Neural crest cell (in vitro differentiated cells): ENCODE measurements at places on chromosomes 13 and 19.
A peak's percentile ranks its signal among the peaks of the same experiment; 100 is the strongest.

DNA sequence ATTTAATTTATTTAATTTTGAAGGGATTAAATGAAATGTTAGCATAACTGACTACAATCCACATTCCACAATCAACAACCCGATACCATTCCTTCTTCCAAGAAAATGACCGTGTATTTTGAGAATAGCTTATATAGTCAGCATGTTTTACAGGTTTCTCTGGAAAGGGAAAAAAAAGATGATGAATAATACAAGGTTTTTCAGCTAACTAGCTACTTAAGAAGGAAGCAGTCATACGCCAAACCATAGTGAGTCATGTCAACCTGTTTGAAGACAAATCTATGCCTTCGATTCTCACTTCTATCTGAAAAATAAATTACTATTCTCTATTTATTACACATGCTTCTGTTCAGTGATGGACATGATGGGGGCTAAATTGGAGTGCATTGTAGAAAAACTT is 258.6 kb downstream of the EFNB2 start:
- H3K27ac ChIP-seq: no peak overlapping the region
- no peak for DNase-seq
- no peaks in the 10 kb centered on the region for H3K27me3 ChIP-seq

- H3K4me3 ChIP-seq: no peak overlapping the region
- H3K36me3 ChIP-seq: no peaks in the 10 kb centered on the region
- H3K27me3 ChIP-seq: no peaks in the 10 kb centered on the region
- no peak overlapping the region for H3K27ac ChIP-seq
- H3K4me1 ChIP-seq: no peaks in the 10 kb centered on the region
- DNase-seq: no peak
Observed at GRCh38 chr13:88840085-88840484, 1168.9 kb downstream of the SLITRK5 start.

DNA sequence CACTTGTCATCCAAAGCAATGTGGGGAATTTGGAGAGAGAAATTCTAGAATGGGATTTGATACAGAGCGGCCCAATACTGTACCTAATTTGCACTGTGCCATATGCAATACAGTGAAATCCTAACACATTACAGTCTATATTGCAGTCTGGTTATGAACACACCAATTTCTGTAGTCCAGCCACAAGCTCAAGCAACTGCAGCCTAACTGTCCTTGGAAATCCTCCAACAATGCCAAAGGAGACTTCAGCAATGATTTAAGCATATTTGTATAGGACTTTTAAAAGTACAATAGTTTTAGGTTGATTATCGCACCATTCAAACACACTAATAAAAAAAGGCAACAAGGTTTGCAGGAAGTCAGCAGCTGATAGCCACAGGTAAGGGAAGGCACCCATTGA is 17.3 kb downstream of the DIAPH3 start:
- no peak overlapping the region for H3K27ac ChIP-seq
- H3K27me3 ChIP-seq: no peaks in the 10 kb centered on the region
- H3K4me1 ChIP-seq: peaks cover 8% of the 10 kb centered on the region
- no peak overlapping the region for H3K4me3 ChIP-seq
- H3K36me3 ChIP-seq: no peaks in the 10 kb centered on the region

GRCh38 chr19:15123900-15124299 is 16.7 kb downstream of the SYDE1 start:
- H3K27me3 ChIP-seq: peaks cover 2% of the 10 kb centered on the region
- H3K4me3 ChIP-seq: peak overlapping the region; percentile 94
- H3K4me1 ChIP-seq: peaks cover 20% of the 10 kb centered on the region
- H3K36me3 ChIP-seq: peaks cover 7% of the 10 kb centered on the region
- H3K27ac ChIP-seq: no peak overlapping the region

DNA sequence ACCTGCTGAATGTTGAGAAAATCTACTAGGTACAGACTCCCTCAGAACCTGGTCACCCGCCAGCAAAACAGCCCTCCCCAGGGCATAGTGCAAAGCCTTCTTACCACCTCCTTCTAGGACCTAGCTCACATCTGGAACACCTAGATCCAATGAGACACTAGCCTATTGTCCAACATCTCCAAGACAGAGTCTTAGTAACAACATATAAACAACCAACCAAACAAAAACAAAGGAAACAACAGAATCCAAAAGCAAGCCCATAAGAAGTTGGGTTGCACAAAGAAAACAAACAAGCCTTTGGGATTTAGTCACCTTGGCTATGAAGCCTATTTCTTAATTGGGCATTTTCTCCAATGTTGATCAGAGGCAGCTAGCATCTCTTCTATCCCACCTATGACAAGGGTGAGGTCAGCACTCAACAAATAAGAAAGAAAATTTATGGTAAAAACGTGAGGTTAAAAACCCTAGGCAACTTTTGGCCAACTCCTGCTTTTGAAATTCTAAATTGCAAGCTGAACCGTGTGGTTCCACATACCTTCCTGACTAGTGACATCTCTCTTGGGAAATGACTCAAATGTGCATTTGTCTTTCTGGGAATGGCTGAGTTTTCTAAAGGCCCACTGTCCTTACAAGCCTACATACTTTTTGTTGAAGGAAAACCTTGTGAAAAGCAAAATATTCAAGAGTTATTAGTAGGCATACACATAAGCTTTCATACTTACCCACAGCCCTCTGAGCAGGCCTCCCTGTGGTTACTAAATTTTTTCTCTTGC is 66.7 kb downstream of the FAM216B start:
- no peaks in the 10 kb centered on the region for H3K36me3 ChIP-seq
- no peaks in the 10 kb centered on the region for H3K4me1 ChIP-seq
- no peaks in the 10 kb centered on the region for H3K27me3 ChIP-seq
- H3K4me3 ChIP-seq: no peak overlapping the region
- H3K27ac ChIP-seq: no peak overlapping the region

DNA sequence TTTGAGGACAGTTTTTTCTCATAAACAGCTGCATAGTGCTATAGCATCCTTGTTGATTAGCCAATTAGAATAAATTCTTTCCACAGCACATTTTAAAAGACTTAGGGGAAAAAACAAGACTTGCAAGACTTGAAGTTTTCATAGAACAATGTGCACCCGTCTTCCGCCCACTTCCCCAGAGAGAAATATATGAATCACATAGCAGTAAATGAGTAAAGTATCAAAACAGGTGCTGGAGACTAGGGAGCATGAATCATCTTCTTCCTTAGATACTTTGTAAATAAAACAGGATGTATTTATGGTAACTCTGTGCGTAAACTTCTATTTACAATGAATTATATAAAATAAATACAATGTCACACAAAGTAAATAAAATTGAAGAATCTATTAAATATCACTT is 75.1 kb downstream of the COL4A2 start:
- peaks cover 11% of the 10 kb centered on the region for H3K36me3 ChIP-seq
- H3K27me3 ChIP-seq: no peaks in the 10 kb centered on the region

DNA sequence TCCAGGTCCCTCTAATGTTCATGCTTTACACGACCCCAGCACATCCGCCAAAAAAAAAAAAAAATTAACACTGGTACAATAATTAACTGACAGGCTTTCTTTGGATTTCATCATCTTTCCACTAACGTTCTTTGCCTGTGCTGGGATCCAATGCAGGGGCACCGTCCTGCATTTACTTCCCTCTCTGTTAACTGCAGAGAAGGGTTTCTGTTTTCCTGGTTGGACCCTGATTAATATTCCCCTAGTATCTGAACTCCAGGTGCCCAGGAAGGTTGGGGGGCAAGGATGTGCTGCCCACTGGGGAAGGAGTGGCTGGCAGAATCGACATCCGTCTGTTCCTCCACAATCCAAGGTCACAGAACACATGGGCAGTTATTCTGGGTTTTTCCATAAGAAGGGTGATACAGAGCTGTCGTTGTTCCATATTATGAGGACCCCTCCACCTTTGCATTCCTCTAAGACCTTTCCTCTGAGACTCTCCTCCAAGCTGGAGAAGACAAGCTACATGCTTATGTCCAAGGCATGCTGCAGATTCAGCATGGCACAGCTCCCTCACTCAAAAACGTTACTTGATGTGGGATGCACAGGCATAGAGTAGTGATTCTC is 4.5 kb upstream of the LAIR1 start:
- H3K27me3 ChIP-seq: peaks cover 22% of the 10 kb centered on the region
- no peaks in the 10 kb centered on the region for H3K4me1 ChIP-seq
- no peak overlapping the region for H3K27ac ChIP-seq
- DNase-seq: no peak
- no peak overlapping the region for H3K4me3 ChIP-seq

DNA sequence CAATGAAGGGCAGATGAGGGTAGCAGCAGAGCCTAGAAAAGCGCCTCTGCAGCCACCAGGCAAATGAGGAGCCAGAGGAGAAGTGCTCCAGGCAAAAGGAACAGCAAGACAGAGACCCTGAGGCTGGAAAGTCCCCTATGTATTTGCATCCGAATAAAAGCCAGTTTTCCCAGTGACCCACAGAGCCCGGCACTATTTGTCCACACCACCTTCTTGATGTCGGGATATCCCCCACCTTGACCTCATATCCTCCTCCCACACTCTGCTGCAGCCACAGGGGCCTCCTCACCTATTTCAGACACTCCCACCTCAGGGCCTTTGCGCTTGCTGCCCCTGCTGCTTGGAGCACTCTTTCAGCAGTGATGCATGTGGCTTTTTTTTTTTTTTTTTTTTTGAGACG is 6.6 kb downstream of the ATG4D start:
- H3K4me3 ChIP-seq: no peak overlapping the region
- no peaks in the 10 kb centered on the region for H3K4me1 ChIP-seq
- no peaks in the 10 kb centered on the region for H3K27me3 ChIP-seq
- H3K27ac ChIP-seq: no peak overlapping the region

- H3K4me3 ChIP-seq: peak overlapping the region; percentile 66
- H3K27me3 ChIP-seq: no peaks in the 10 kb centered on the region
- peak overlapping the region; percentile 75 for H3K27ac ChIP-seq
- DNase-seq: no peak
- peaks cover 31% of the 10 kb centered on the region for H3K4me1 ChIP-seq
Observed at GRCh38 chr19:49771674-49772139, 4.9 kb downstream of the AP2A1 start.

- no peak overlapping the region for H3K4me3 ChIP-seq
- H3K4me1 ChIP-seq: no peaks in the 10 kb centered on the region
- no peak overlapping the region for H3K27ac ChIP-seq
- peaks cover 3% of the 10 kb centered on the region for H3K36me3 ChIP-seq
Observed at GRCh38 chr19:647566-648284, 8.0 kb downstream of the FGF22 start.

DNA sequence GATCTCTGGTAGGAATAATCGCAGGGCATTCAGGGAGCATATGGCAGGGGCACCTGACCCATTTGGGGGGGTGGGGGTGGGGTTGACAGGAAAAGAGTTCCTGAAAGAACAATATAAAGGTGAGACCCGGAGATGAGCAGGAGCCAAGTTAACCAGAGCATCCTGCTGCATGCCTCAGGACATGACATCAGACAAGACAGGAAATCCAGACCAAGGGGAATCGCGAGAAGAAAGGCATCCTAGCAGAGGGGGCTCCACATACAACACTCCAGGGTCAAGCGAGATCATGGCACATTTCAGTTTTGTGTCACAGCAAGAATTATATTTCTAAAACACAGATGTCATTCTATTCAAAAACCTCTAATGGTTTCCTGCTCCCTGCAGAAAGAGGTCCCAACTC is 393.1 kb downstream of the COG6 start:
- no peaks in the 10 kb centered on the region for H3K4me1 ChIP-seq
- no peak for DNase-seq
- H3K36me3 ChIP-seq: no peaks in the 10 kb centered on the region
- no peak overlapping the region for H3K4me3 ChIP-seq
- no peaks in the 10 kb centered on the region for H3K27me3 ChIP-seq
- no peak overlapping the region for H3K27ac ChIP-seq

DNA sequence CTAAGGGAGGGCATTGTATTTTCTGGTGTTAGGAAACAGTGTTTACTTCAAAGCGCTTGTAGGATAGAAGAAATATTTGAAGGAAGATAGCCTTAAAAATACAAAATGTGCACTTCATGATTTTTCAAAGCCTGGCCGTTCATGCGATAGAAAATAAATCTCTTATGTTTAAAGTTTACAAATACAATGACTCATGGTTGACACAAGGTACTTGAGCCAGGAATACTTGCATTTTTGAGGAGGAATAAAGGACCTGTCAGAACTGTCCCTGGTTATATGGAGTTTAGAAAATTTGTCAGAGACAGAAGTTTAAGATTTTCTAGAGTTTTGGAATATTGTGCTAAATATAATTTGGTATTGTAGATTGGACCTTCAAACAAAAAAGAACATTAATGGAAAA is 1223.2 kb upstream of the SLC10A2 start:
- H3K27me3 ChIP-seq: no peaks in the 10 kb centered on the region
- H3K4me1 ChIP-seq: peaks cover 12% of the 10 kb centered on the region
- H3K36me3 ChIP-seq: no peaks in the 10 kb centered on the region

- H3K36me3 ChIP-seq: peaks cover 2% of the 10 kb centered on the region
- DNase-seq: peak; percentile 20
- no peaks in the 10 kb centered on the region for H3K27me3 ChIP-seq
Observed at GRCh38 chr13:55245005-55245644, 1895.6 kb upstream of the PRR20A start.

GRCh38 chr19:6271251-6271650 is 8.5 kb downstream of the MLLT1 start:
- peaks cover 41% of the 10 kb centered on the region for H3K4me1 ChIP-seq
- peaks cover 4% of the 10 kb centered on the region for H3K36me3 ChIP-seq
- no peak for DNase-seq

DNA sequence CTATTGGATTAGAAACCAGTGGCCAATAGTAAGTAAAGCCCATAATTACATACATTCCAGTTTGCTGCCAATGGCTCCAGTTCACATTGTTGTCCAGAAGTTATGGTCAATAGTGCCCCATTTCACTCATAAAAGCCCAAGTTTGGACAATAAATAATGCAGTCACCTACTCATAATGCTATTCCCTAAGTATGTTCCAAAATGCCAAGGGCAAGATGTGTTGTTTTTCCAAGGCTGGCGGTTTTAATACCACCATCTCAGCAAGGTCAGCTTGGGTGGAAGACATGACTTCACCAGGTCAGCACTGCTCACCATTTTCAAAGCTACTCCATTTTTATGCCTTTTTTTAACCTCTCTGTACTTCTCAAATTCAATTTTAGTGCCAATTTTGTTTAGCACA is 32.7 kb downstream of the KCTD12 start:
- peaks cover 3% of the 10 kb centered on the region for H3K4me1 ChIP-seq
- H3K4me3 ChIP-seq: no peak overlapping the region
- DNase-seq: no peak
- H3K27me3 ChIP-seq: no peaks in the 10 kb centered on the region
- H3K36me3 ChIP-seq: no peaks in the 10 kb centered on the region
- no peak overlapping the region for H3K27ac ChIP-seq

DNA sequence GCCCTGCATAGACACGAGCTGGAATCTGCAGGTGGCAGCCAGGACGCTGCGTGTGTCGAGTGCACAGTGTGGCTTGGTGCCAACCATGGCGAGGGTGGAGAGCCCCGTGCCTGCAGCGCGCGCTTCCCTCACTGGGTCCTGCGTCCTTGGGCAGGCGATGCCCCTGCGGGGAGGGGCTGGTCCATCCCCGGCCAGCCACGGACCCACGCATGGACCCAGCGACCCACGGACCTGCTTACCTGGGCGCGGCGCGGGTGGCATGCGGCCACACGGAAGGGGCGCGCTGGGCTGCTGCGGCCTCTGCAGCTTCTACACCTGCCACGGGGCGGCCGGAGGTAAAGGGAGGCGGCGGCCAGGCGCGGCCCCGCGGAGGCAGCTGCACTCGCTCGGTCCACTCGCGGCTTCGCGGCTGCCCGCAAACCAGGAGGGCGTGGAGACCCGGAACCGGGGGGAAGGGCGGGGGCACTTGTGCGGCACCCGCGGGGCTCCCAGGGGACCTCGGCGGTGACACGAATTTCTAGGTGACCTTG is 569 bp upstream of the MCF2L start:
- no peaks in the 10 kb centered on the region for H3K27me3 ChIP-seq
- peaks cover 12% of the 10 kb centered on the region for H3K36me3 ChIP-seq
- no peak overlapping the region for H3K27ac ChIP-seq
- peak overlapping the region; percentile 87 for H3K4me3 ChIP-seq
- DNase-seq: no peak
- peaks cover 24% of the 10 kb centered on the region for H3K4me1 ChIP-seq
